NCI-H460 (cell line): ENCODE measurements at places on chromosomes 11 and 22.

DNA sequence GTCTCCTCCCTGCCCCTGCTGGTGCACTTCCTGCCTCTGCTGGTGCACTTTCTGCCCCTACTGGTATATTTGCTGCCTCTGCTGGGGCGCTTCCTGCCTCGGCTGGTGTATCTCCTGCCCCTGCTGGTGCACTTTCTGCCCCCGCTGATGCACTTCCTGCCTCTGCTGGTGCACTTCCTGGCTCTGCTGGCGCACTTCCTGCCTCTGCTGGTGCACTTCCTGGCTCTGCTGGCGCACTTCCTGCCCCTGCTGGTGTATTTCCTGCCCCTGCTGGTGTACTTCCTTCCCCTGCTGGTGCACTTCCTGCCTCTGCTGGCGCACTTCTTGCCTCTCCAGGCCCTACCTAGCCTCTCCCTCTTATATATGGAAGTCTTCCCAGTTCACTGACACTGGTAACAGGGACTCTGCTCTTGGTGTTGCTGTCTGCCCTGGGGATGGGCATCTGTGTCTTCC lies 10.1 kb downstream of the MTFP1 start:
- DNase-seq: peak; percentile 52

GRCh38 chr11:69445131-69445470 lies 36.4 kb upstream of the LINC01488 start:
- DNase-seq: no peak

GRCh38 chr11:72038491-72038890 lies 39.8 kb downstream of the IL18BP start:
- no peak for DNase-seq

DNA sequence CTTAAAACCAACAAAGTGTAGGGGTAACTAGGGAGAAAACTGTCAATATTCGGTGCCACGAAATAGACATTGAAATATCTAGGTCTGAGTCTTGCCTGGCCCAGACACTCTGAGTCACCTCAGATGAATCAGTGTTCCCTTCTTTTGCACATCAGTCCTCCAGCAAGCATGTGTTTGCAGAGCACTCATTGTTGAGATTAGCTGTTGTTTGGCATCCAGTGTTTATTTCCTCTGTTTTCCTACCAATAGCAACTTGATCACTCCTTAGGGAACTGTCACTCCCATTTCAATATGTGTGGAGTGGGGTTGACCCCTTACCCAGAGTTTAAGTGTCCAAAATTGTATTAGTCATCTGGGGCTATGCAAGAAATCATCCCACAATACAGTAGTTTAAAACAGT lies 4.7 kb upstream of the ASCC2 start:
- DNase-seq: no peak

DNA sequence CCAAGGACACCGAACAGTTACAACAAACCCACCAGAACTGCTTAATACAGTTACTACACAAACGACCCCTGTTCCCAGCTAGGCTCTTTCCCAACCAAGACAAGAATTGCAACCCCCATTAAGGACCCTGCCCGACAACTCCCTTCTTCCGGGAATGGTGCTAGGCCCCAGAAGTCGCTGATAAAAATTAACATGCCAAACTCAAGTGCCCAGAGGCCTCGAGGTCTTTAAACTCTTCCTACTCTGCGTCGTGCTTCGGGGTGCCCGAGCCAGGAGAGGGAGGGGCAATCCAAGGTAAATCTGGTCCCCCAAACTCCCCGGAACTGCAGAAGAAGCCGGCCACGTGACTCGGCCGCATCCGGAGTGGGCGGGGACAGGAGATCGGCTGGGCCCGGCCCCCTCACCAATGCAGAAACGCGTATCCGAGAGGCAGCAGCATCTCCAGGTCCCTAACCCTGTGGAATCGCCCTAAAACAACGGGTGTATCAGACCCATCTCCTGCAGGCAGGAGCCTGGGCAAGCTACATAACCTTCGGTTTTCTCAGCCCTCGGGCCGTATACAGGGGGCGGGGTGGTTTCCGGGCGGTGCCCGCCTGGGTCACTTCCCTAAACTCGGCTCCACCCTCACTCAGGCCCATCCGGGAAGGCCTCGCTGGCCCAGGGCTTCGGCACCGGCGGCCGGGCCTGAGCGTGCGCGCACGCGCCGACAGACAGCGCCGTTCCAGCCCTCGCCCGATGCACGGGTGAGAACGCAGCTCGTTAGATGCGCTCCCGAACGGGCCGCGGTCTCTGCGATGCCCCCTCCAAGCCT lies 1.1 kb downstream of the CFL1 start:
- no peak for DNase-seq

GRCh38 chr11:119100246-119100970 lies 1.2 kb downstream of the DPAGT1 start:
- DNase-seq: peak; percentile 46

GRCh38 chr11:75028724-75029123 lies 40.0 kb downstream of the NEU3 start:
- no peak for DNase-seq

DNA sequence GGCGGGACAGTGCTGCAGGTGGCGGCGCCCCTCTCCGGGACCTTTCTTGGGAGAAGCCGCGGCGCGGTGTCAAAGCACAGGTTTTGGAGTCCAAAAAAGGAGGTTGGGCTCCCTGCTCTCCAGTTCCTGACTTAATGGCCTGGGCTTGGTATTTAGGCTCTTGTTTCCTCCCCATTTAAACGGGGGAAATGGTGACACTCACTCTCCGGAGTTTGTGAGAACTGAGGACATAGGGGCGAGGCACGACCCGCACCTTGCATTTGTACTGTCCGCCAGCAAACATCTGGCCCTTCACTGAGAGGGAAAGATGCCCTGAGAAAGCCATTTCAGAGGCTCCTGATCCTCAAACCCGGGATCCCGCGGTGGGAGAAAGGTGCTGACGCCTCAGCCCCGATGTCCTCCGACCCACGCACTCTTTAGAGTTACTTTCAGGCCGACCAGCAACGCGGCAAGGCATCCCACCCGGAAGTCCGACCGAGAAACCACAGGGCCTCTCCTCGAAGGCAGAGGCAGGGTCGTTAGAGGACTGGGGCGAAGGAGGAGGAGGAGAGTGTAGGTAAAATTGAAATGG lies 2.9 kb upstream of the WDR74 start:
- no peak for DNase-seq

- no peak for DNase-seq
These were observed 33.1 kb downstream of the TSPAN18 start for GRCh38 chr11:44759743-44760476.

- DNase-seq: no peak
These were observed 14.3 kb downstream of the BLID start for GRCh38 chr11:122101625-122102291.

DNA sequence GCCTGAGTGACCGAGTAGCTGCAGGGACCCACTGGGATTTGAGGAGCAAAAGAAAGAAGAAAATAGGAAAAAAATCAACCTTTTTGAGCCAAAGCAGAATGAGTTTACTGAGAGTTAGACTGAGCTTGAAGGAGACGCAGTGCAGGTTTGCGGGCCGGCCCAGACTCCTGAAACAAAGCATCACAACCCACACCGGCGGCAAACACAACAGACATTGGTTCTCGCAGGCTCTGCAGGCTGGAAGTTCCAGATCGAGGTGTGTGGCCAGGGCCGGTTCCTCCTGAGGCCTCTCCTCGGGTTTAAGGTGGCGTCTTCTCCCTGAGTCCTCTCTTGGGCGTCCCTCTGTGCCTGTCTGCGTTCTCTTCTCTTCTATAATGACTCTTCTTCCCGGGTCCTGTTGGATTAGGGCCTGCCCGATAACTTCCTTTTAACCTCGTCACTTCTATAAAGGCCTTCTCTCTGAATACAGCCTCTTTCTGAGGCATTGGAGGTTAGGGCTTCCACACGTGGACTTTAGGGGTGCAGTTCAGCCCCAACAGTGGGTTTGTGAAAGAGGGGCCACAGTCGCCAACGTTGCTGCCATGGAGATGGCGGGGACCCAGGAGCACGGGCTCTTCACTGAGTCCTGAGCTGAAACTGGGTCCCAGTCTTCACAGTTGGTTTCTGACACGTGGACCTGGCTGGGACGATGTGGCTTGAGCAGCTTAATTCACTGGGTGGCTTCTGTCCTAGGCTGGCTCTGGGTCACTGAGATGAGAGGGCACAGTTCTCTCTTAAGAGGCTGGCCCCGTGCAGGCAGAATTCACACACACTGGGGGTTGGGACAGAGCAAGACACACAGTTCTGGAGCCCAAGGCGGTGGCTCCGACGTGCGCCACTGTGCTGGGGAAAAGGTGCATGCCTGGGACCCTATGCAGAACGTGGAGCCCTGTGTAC lies 1047.7 kb downstream of the BRD1 start:
- no peak for DNase-seq

- DNase-seq: no peak
These were observed 10.3 kb downstream of the MRPL21 start for GRCh38 chr11:68893282-68893681.

GRCh38 chr11:65404638-65405339 lies 17.8 kb upstream of the NEAT1 start:
- DNase-seq: no peak

GRCh38 chr11:68022531-68022930 lies 8.0 kb upstream of the NDUFS8 start:
- DNase-seq: no peak

DNA sequence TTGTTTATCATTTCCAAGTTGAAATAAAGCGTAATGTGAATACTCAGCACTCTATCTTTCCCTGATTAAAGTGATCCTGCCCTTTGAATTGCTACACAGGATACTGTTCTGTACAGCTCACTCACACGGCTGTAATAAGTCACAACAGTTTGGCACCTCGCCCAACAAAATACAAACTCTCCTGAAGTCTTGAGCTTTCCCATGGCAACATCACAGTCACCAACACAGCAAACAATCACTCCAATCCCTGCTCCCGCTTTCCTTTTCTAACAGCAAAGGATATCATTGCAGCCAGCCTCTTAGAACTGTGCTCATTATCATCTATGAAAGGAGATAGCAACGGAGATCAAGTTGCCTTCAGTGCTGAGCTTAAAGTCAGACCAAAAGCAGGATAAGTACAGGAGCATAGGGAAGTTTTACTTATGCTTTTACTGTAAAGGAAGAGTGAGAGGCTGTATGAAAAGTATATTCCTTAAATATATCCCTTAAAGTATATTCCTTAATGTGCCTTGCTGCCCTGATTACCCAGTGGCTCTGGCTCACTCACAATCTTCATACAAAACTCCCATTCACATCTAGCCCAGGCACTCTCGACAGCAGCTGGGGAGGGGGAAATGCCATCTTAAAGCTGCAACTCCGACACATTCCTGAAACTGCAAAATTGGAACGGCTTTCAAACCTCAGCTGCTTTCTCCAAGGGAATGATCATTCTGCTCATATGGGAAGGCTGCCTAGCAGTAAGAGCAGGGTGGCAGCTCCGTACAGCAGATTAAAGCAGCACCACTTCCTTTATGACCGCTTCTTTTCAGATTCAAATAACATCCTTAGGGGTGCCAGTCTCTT lies 35.8 kb downstream of the MAML2 start:
- peak; percentile 96 for DNase-seq

DNA sequence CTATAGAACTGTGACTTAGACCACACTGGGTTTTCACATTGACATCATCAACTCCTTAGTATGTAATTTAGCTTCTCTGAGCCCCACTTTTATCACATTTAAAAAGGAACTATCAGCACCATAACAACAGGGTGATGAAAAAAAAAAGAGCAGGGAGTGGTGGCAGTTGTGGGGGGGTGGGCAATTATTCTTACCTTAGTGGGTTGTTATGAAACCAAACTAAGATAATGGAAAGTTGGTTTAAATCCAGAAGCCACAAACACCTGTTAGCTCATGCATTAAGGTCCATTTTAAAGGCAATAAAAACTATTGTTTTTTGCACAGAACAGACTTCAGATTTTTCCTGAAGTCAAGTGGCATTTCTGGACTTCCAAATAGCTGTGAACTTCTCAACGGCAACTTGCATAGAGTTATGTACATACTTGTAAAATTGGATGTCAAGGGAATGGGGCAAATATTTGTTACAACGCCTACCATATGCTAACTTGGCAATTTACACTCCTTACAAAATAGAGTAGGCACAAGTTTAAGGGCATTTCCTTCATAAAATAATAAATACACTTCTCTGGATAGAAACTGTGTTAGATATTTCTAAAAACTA lies 793.6 kb downstream of the DLG2 start:
- DNase-seq: no peak

- no peak for DNase-seq
These were observed 529 bp downstream of the GRAMD4 start for GRCh38 chr22:46620588-46621242.

GRCh38 chr11:32426819-32427615 lies 8.3 kb downstream of the WT1 start:
- DNase-seq: no peak

DNA sequence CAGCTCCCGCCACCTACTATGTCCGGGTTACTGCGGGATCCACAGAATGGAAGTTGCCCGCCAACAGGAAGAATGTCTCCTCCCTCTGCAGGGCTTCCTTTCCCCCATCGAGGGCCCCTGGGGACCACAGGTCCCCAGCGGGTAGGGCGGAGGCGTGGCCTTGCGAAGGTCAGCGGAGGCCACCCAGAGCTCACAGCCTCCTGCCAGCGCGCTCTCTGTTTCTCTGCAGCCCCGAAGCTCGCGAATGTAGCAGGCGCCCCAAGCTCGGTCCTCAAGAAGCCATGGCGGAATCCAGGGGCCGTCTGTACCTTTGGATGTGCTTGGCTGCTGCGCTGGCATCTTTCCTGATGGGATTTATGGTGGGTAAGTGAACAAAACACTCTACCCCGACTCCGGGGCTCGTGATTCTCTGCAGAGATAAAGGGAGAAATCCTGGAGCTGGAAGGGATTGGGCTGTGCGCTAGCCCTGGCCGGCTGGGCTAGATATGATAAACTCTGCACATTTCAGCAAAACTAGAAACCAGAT lies at the start of gene NAALAD2:
Gene NAALAD2, plus strand, starts transcription at position 186 of the 526 bp plus-strand sequence. Its CDS starts 96 bp downstream, at position 282.
- no peak for DNase-seq

DNA sequence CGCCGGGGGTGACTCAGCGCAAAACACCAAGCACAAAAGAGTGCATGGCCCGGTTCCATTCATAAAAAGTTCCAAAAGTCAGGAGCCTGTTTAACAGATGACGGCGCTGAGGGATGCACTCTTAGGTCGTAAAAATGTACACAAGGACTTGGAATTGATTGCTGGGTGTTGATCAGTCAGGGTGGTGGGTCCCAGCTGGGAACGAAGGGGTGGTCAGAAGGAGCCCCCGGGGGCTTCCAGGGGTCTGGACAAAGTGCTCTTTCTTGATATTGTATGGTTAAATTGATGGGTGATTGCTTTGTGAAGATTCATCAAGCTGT lies 20.7 kb downstream of the IFITM10 start:
- no peak for DNase-seq

GRCh38 chr11:124898263-124898680 lies 607 bp upstream of the ROBO4 start:
- DNase-seq: peak; percentile 17
